ENCODE measurements at places on chromosomes 12 and 14.

GRCh38 chr14:94780536-94781399, 10.9 kb upstream of the GSC start:
- DNase-seq = no peak

DNA sequence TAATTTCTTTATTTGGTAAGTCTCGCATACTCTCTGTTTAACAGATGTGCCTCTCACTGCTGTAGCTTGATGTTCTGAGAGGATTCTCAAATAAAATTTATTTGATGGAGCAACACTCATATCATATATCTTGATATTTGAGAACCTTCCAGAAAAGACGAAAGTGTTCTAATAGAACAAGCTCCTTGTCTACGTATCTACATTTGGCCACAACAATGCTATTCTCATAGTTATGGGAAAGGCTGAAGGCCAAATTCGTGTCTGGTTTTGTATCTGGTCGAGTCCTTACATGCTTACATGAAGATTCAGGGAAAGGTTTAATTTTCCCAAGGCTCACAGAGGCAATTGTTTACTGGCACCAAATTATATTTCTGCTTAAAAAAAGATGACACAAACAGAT, 186.7 kb upstream of the SLC38A2 start:
- DNase-seq = no peak

- DNase-seq = no peak
Observed at GRCh38 chr12:3142386-3142785, 65.2 kb downstream of the TSPAN9 start.

DNA sequence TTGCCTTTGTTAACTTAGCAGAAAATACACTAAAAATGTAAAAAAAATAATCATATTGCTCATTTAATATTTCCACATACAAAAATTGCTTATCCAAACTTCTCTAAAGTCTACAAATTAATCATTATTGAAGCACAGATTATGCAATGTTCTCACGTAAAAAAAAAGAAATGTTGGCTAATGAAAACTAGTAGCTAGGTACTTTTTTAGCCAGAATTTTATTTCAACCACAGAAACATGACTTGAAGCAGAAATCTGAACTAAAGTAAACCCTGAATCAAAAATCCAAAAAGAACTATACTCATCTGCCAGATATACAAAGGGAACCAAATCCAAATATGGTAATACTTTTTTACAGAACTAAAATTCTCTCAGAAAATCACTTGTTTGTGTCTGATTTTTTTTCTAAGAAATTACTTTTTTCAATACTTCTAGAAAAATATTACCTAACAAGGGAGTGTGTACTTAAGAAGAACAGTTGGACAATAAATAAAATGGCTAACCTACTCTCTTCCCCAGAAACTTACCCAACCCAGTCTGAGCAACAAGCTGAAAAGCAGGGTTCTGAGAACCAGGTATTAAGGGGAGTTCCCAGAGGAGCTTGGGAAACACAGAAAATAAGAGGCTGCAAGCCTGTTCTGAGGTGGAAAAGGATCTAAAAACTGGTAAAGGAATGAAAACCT, 78.4 kb upstream of the RAP1B start:
- DNase-seq = no peak

DNA sequence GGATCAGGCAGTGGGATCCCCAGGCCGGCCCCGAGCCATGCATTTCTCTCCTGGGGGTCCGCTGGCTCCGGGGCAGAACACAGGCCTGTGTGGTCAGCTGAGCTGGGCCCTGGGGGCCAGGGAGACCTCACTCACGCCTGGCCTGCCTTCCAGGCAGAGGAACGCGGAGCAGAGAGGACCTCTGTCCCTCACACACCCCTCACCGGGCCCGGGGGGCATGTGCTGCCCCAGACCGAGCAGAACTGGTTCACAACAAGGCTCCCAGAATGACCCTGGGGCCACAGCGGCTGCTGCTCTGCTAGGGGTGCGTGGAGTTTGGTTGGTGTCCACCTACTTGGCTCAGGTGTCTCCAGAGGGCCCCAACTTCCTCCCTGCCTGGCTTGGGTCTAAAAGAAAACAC, 33.0 kb upstream of the RFLNA start:
- DNase-seq = no peak

DNA sequence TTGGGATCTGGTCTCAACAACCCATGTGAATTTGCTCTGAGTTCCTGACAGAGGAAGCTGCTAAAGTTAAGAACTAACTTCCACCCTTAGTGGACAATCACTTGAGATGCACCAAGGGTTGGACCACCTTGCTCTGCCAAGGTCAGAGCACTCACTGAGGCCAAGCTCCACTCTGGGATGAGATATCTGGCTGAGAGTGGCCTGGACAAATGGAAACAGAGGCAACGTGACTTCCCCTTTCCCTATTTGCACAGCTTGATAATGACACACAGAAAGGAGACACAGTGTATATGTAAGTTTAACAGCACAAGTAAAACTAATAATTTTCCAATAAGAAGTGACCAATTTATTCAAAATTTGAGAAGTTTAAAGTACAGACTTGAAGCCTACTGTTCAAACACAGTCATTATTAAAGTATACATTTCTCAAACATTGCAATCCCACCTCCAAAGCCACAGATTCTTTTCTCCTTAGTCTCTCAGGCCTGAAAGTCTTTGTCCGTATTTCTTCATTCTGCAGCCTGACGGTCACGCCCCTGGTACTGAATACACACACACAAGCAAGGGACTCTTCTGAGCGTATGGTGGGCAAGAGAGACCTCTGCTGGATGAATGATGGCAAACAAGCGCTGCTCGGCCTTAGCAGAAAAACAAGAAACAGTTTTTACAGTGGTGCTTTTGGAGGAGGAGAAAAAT, 28.6 kb downstream of the TMEM30B start:
- DNase-seq = peak; percentile 65

- DNase-seq = no peak
Observed at GRCh38 chr12:50050410-50051098, 6.8 kb upstream of the ASIC1 start.

GRCh38 chr12:98421316-98421715, 94.1 kb upstream of the TMPO start:
- DNase-seq = no peak

Data from stimulated activated CD4-positive, alpha-beta T cell treated with anti-CD3 and anti-CD28 coated beads, Interleukin-1b, Interleukin-23, amount 100 ng/mL, for 48 hours (primary cell).